ENCODE measurements at places on chromosomes 13 and 19. TPM values are rescaled to one million over a fixed set of nuclear protein-coding genes. Genes with fewer than 3 reads are reported as not detected.

Gene OR10H1
- not detected for total RNA-seq

Gene IRGC
- total RNA-seq = not detected

Gene C19orf53
- 60.3 TPM for total RNA-seq

Gene BRME1
- total RNA-seq = 0.65 TPM

Gene FCAR
- not detected for total RNA-seq

Gene FARP1
- total RNA-seq = 52.0 TPM

Gene IL17D
- 4.1 TPM for total RNA-seq

Gene VSTM1
- not detected for total RNA-seq

Gene ZNF358
- 18.5 TPM for total RNA-seq

Gene ZNF665
- total RNA-seq = 6.5 TPM

Gene PLIN4
- total RNA-seq = 0.11 TPM

Gene RXFP2
- total RNA-seq = not detected

All from articular chondrocyte of knee joint (primary cell).